DMS79 treated with DMSO at 0.1 percent for 48 hours (cell line): ENCODE measurements at places on chromosomes 6 and 20.

GRCh38 chr6:2655844-2656433 is 94.8 kb downstream of the MYLK4 start:
- no peak for DNase-seq

GRCh38 chr6:134098276-134098675 is 45.9 kb upstream of the SLC2A12 start:
- DNase-seq, result no peak

DNA sequence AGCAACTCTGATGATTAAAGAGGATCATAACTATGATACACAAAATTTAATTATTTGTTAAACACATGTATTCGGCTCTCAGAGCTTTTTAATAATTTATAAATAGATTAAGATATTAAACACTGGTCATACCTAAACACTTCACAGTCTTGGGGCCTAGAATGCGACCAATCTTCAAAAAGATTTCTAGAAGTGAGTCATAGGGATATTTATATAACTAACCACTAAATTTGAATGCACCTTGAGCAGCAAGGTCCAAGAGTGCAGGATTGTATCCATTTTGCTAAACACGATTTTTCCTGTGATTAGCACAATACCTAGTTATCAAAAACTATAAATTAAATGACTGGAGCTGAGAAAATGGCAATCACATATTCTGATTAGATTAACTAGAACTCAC is 709.3 kb downstream of the EPHA7 start:
- DNase-seq, result no peak

DNA sequence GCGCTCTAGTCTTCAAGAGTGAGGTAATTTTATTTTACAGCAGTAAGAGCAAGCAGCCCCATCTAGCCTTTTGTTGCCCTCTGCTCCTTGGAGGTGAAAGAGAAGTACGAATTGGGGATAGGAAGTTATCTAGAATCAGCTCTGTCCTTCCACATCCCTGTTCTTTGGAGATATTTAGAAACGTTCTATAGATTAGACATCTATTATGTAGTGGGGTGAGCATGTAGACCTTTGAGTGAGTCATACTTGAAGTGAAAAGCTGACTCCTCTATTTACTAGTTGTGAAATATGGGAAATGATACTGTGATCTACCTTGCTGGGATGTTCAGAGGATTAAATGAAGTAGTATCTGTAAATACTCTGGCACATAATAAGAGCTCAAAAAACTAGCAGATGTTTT is 36.0 kb upstream of the SLC35D3 start:
- no peak for DNase-seq

- DNase-seq, result no peak
These were observed 65.6 kb downstream of the SLC2A10 start for GRCh38 chr20:46774943-46775560.

DNA sequence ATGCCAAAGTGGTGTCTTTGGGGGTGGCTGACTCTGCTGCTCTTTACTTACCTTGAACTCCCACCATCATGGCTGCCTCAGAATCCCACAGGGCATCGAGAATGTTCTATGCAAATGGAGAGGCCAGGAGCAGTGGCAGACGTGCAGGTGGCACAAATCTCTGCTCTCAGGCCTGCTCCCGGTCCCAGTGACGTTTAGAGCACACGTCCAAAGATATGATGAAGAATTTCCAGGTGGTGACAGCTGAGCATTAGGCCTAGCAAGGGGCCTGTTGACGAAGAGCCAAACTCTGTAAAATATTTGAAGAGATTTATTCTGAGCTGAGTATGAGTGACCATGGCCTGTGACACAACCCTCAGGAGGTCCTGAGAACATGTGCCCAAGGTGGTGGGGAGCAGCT is 19.0 kb upstream of the UNC93A start:
- DNase-seq, result no peak

DNA sequence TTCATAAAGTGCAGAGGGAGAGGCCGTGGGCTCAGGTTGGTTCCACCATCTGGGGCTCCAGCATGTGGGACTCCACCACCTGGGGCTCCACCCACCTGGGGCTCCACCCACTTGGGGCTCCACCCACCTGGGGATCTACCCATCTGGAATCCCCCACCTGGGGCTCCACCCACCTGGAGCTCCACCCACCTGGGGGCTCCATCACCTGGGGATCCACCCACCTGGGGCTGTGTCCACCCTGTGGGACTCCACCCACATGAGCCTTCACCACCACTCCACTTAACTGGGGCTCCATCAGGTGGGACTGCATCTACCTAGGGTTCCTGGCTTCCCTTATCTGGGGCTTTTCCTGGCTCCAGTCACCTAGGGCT is 226.0 kb upstream of the CDYL start:
- DNase-seq, result no peak

DNA sequence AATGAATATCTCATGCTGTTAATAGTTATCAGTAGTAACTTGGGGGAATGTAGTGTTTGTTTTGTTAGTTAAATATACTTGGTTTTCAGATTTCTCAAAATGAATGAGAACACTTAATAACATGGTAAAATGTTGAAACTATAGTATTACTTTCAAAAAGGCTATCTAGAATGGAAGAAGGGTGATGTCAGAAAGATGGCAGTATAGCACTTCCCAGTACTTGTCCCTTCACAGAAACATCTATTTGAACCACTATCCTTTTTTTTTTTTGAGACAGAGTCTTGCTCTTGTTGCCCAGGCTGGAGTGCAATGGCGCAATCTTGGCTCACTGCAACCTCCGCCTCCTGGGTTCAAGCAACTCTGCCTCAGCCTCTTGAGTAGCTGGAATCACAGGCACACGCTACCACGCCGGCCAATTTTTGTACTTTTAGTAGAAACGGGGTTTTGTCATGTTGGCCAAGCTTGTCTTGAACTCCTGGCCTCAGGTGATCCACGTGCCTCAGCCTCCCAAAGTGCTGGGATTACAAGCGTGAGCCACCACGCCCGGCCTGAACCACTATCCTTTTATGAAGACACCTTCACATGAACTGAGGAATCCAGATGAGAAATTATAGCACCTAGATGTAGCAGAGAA is 4.7 kb upstream of the ECHDC1 start:
- DNase-seq, result no peak

GRCh38 chr6:89387516-89388201 is 24.4 kb downstream of the RRAGD start:
- DNase-seq, result peak; percentile 49

DNA sequence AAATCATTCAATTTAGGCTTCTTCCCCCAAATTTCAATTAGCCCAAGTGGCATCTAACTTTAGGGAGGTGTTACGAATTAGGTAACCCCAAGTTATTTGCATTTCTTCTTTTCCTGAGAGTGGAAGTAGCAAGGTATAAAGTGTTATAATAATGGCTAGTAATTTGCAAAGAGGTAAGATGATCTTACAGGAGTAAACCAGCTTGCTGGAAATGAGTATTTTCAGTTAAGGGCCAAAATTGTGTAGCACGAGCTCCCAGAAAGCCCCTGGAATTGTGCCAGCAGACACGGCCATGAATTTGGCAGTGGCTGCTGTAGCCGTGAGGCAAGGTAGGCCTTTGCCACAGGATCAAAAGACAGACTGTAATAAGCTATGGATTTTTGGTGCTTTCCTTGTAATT is 38.0 kb downstream of the CITED2 start:
- peak; percentile 79 for DNase-seq

- no peak for DNase-seq
These were observed 231.0 kb upstream of the EYS start for GRCh38 chr6:65938000-65938399.
